NCI-H146 (cell line): ENCODE measurements at places on chromosomes 5 and 9.

GRCh38 chr5:125295405-125295872, 549.0 kb upstream of the ZNF608 start:
- DNase-seq = no peak

- no peak for DNase-seq
Measured at GRCh38 chr5:145540375-145540774, 294.8 kb downstream of the PRELID2 start.

DNA sequence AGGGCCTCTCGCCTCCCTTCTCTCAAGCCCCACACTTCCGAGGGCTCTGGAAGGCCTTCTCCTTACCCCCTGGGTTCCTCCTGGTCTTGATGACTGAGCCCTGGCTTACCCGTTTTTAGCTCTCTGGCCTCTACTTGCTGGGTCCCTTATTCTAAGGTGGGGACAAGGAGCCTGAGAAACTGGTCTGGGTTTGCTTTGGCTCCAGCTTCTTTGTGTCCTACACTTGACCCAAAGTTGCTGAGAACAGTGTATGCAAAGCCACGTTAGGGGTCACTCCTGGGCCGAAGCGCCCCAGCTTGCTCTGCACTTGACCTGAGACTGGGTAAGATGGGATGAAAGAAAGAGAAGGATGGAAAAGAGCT, 788 bp downstream of the ZNF346 start:
- no peak for DNase-seq

- no peak for DNase-seq
Measured at GRCh38 chr5:168064933-168065622, 226.4 kb upstream of the WWC1 start.

DNA sequence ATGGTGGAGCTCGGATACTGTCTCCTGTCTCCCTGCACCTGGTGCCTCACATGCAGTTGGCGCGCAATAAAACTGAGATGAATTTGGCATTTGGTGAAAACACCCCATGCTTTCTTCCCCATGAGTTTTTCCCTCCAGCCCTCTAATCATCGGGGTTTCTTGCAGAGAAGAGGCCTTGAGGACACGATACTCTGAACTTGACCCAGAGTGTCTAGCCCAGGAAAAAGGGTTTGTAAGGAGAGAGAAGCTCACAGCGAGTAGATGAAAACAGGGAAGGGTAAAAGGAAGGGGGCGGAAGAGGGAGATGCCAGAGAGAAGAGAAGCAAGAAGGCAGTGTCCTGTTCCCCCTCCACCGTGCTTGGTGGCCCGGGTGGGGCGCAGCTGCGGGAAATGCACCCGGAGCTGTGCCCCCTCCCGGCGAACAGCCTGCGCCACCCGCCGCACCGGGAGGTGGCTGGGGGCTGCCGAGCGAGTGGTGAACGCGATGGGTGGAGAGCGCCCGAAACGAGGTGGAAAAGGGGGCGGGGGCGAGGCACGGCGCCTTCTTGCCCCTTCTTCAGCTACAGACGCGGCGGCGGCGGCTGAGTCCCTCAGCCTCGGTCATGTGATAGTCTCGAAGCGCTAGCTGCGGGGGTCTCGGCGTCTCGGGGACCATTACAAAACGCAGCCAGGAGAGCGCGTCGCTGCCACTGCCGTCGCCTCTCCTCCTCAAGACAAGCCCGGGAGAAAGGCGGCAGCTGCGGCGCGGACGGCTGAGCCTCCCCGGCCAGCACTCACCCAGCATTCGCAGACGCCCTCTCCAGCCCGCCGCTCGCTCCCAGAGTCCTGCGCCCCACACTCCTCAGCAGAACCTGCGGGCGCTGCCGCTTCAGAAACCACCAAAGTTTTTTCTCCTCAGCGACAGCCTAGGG, 1.1 kb upstream of the FOXB2 start:
- no peak for DNase-seq
